ENCODE measurements at places on chromosomes 16 and 17. TPM values are rescaled to one million over a fixed set of nuclear protein-coding genes. Genes with fewer than 3 reads are reported as not detected.
A peak's percentile ranks its signal among the peaks of the same experiment; 100 is the strongest.

- no peak for DNase-seq
Measured at GRCh38 chr16:13793841-13794409, 126.0 kb upstream of the ERCC4 start.

- no peak for DNase-seq
Measured at GRCh38 chr17:59389066-59389465, 57.6 kb downstream of the YPEL2 start.

GRCh38 chr17:39606434-39607056 is 1.2 kb downstream of the NEUROD2 start:
- no peak for DNase-seq

DNA sequence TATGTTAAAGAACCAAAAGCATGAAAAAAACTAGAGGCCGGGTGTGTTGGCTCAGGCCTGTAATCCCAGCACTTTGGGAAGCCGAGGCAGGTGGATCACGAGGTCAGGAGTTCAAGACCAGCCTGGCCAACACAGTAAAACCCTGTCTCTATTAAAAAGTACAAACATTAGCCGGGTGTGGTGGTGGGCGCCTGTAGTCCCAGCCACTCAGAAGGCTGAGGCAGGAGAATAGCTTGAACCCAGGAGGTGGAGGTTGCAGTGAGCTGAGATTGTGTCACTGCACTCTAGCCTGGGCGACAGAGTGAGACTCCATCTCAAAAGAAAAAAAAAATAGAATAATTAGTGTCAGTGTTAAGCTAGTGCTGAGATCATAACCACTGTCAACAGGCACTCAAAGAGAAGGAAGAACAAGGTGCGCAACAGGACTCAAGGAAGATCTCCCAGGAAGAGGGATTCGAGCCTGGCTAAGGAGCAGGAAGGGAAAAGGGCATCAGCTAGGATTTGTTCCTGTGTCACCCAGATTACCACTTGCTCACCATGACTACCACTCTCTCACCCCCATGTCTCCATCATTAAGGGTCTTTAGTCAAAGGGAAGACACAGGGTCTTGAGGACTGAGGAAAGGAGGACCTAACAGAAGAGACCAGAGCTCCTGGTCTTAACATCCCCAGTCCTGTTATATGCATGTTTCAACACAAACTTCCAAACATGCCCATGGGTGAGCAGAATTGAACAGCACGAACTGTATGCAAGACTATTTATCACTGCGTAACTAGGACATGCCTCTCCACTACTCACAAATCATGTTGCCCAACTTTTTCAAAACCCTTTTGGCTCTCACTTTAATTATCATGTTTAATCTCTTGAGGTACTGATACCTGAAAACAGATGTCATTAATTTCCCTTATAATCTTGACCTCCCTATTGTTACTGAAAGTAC is 88.3 kb upstream of the PLEKHM1 start:
- DNase-seq: no peak

GRCh38 chr17:20783091-20783490 is 203.6 kb downstream of the CDRT15L2 start:
- DNase-seq: no peak

- no peak for DNase-seq
Measured at GRCh38 chr17:4657678-4658077, 16.2 kb upstream of the ALOX15 start.

DNA sequence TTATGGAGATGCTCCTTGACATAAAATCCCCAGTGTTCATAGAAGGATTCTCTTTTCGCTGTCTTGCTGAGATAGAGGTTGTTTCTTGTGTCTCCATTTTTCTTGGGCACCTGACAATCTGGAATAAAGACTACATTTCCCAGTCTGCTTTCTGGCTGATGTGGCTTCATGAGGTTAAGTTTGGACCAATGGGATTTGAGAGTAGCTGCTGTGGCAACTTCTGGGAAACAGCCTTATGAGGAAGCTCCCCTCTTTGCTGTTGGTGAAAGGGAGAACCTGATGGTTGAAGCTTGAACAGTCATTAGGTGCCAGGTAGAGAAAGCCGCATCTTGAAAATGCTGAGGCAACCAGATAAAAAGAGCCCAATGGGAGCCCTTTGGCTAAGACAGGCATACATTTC is 24.4 kb downstream of the HS3ST4 start:
- no peak for DNase-seq

- no peak for DNase-seq
Measured at GRCh38 chr16:24829153-24829552, 16.6 kb upstream of the SLC5A11 start.

- peak; percentile 6 for DNase-seq
Measured at GRCh38 chr17:44793885-44794842, 35.4 kb downstream of the ADAM11 start.

- no peak for DNase-seq
Measured at GRCh38 chr16:19524616-19525384, 1.1 kb downstream of the CCP110 start.

GRCh38 chr17:40481106-40481505 is 20.3 kb downstream of the TNS4 start:
- no peak for DNase-seq

DNA sequence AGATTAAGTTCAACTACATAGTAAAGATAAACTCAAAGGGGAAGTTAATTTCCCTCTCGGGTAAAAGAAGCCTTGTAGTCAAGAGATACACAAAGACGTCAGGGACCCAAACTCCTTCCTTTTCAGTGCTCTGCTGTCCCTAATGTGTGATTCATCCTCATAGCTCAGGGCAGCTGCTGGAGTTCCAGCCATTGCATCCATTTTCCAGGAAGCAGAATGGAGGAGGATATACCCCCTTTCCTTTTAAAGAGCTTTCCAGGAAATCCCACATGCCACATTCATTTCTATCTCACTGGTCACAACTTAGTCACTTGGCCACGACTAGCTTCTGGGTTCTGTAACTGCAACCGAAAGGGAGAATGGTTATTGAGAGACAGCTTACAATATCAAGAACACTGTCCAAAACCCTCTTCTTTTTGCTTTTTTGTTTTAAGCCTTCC is 95.3 kb downstream of the SOCS1 start:
- no peak for DNase-seq

DNA sequence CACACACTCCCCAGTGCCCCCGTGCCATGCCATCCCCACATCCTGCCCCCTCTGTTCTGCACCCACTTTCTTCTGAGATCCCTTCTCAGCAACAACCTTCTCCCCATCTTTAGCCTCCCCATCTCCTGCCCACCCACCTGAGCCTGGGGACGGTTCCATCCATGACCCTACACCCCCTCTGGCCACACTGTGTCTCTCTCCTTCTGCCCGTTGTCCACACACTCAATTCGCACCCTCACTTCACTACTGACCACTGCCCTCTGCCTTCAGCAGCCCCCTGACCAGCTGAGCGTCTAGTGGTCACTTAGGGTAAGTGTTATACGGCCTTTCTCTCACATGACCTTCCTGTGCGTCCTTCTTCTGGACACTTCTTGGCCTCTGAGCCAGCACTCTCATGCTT is 6.1 kb downstream of the ARHGAP27 start:
- DNase-seq: no peak

DNA sequence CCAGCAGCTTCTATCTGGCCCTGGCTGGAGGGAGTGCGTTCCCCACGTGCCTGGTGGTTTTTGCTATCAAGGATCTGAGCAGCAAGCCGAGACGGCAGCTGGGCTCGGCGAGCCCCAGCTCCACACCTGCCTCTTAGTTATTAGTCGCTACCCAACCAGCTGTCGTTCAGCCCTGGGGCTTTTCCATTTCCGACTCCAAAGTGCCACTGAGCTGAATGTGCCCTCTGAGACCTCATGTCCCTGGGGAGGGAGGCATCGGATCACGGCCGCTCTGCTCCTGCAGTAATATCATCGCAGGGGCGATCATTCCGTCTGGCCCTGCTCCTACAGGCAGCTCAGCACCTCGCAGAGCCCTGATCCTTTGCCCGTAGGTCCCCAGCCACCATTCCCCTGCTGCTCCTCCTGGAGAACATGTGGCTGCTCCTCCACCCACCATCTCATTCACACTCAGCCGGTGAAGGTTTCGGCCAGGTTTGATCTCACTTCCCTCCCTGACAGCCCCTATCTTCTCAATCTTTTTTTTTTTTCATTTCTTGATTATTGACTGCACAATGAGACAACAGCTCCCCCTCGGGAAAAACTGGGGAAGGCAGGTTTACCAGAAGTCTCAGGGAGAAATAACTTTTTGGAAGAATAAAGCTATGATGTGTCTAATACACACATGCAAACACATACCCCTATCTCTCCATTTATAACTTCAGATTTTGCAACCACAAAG is 86.7 kb downstream of the ZFHX3 start:
- DNase-seq: no peak

DNA sequence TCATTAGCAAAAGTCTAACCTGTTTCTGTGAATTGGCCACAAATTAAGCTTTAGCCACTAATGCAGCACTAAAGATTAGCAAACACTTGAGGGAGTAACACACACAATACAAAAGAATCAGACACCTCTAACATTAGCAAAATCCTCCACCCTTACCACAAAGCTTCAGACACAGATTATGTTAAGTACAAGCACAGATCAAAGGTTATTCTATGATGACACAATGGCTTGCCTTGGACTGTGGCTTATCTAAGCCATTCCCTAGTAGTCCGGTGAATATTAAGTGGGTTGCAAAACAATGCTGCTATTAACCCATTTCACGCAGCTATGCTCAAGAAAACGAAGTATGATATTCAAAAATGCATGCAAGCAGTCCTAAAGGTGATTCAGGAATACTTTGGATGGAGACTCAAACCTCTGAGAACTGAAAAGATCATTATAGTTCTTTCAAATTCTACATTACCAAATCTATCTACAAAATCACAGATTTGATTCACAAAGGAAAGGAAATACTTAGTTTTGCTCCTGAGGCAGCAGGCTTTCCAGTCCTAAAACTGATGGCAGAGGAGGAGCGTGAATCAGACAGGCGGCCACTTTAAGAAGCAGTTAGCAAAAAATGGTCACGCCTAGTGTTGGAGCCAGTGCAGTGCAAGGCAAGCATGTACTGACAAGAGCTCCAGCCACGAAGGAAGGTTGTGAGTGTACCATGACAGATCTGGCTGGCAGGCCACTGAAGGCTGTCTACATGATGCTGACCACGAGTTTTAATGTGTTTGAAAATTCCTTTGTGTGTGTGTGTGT is 67.2 kb downstream of the PARN start:
- no peak for DNase-seq

DNA sequence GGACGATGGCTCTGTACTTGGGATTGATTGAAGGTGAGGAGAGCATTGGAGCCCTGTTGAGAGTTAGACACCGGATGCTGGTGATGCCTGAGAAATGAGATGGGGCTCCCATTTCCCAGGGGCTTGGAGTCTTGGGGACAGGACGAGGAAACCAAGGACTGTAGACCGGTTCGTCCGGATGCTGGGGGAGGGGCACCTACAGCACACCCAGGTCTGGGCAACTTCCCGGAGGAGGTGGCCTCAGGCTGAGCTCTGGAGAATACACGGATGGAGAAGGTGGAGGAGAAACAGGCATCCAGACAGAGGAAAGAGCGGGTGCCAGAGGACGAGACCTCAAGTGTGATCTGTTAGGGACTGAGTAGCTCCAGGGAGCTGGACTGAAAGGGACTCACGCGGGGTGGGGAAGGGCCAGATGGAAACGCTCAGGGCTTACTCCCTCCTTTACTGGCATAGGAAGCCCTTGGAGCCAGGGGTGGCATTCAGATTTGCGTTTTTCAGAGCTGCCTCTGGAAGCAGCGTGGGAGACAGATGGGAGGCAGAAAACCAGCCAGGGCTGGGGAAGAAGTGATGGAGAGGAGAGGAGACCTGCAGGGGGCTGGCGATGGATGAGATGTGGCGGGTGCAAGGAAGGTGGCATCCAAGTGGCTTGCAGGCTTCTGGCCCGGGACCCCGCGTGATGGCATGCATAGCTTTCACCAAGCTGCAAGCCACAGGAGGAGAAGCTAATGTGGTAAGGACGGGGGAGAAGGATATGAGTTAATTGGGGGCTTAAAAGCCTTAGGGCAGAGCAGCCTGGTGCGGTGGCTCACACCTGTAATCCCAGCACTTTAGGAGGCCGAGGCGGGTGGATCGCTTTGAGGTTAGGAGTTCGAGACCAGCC is 8.3 kb downstream of the C1QTNF1 start:
- no peak for DNase-seq

- DNase-seq: peak; percentile 78
Measured at GRCh38 chr17:79844869-79845600, 5.8 kb upstream of the CBX4 start.

- DNase-seq: no peak
Measured at GRCh38 chr16:57688987-57689761, 5.4 kb upstream of the DRC7 start.

- DNase-seq: no peak
Measured at GRCh38 chr17:81685108-81685507, 1.3 kb downstream of the HGS start.

- no peak for DNase-seq
Measured at GRCh38 chr17:78396441-78397337, 18.2 kb downstream of the PGS1 start.

DNA sequence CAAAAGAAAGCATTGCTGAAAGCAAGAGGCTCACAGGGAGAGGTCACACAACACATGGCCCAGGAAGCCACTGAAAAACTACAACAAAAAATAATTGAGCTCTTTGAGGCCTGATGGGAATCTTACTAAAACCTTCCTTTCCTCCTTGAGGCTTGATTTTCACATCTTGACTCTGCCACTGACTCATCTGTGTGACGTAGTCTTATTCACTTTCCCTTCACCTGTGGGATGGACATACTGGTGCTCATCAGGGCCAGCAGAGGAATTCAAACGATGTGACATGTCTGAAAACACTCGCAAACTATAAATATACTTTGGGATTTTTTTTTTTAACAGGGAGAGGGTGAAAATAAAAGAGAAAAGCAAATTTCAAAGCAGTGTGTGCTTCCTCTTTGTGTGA is 78.3 kb upstream of the ASIC2 start:
- DNase-seq: no peak

- DNase-seq: no peak
Measured at GRCh38 chr17:78913115-78913514, 10.1 kb upstream of the CEP295NL start.

DNA sequence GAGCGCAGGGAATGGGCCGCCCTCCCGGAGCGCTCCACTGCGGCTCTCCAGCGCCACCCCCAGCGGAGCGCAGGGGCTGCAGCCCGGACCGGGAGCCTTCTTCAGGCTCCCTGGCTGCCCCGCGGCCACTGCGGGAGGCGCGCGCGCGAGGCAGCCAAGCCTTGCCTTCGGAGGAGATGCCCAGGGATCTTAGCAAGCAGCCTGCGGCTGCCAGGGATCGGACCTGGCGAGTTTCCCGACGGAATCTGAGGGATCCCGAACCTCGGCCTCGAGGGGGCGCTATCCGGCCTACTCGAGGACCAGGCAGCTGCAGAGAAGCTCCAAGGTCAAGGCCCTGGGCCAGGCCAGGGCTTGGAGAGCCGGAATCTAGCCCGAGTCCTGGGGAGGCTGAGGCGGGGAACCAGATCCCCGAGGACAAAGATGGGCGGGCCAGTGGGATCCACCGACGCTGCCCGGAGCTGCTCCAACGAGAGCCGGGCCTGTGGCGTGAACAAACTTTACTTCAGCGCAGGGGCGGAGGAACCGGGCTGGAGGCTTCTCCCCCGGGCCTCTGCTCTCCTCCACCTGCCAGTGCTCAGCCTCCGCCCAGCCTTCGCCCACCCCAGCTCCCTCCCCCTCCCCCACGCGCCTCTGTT is at the start of gene IRX6:
Gene IRX6 (plus strand): TSS at position 567 of the 635 bp plus-strand sequence. CDS start 889 bp downstream, outside the sequence.
- DNase-seq: no peak

- no peak for DNase-seq
Measured at GRCh38 chr16:729768-730665, 3.1 kb downstream of the HAGHL start.

PLA2G10 gene
- total RNA-seq: not detected

NAGS gene
- 1.5 TPM for total RNA-seq

KSR1 gene
- total RNA-seq: 31.5 TPM

EPOP gene
- total RNA-seq: 0.83 TPM

RAB11FIP4 gene
- 3.1 TPM for total RNA-seq

CCL16 gene
- total RNA-seq: not detected

CES5A gene
- total RNA-seq: not detected

Data from ovary (tissue), 10 donors.